Memory B cell (primary cell): ENCODE measurements at places on chromosomes 13 and 19.

- peak; percentile 68 for DNase-seq
Observed at GRCh38 chr19:16070366-16070990, 5.8 kb upstream of the TPM4 start.

GRCh38 chr19:27647423-27647822 is 1565.5 kb downstream of the UQCRFS1 start:
- DNase-seq: no peak

GRCh38 chr13:99829161-99829560 is 142.4 kb downstream of the ZIC5 start:
- no peak for DNase-seq

DNA sequence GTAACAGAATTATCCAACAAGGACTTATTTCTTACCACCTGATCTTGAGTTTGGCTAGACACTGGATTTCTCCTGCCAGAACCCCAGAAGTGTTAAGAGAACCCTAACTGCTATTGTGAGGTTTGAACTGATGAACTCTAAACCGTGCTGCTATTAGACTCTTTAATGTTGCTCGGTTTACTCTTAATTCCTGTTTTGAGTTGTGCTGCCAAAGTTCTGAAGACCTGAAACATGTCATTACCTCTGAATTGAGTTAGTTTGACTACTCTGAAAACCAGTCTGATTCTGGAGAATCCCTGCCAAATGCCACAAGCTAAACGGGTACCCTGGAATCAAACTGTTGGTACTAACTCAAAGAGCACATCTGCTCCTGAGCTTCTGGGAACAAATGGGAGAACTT is 215.5 kb downstream of the KLF12 start:
- no peak for DNase-seq

- DNase-seq: no peak
Observed at GRCh38 chr13:35219021-35219420, 257.5 kb downstream of the MAB21L1 start.

- no peak for DNase-seq
Observed at GRCh38 chr13:32903720-32904119, 112.5 kb upstream of the KL start.

GRCh38 chr19:54172471-54173358 is at the start of gene TMC4:
TSS of gene TMC4 (minus strand) at chr19:54173160. CDS start at chr19:54173117, 43 bp downstream.
- no peak for DNase-seq

- DNase-seq: no peak
Observed at GRCh38 chr19:52148256-52148655, 8.5 kb upstream of the ZNF616 start.

- DNase-seq: no peak
Observed at GRCh38 chr19:38059897-38060296, 152.9 kb downstream of the SIPA1L3 start.

DNA sequence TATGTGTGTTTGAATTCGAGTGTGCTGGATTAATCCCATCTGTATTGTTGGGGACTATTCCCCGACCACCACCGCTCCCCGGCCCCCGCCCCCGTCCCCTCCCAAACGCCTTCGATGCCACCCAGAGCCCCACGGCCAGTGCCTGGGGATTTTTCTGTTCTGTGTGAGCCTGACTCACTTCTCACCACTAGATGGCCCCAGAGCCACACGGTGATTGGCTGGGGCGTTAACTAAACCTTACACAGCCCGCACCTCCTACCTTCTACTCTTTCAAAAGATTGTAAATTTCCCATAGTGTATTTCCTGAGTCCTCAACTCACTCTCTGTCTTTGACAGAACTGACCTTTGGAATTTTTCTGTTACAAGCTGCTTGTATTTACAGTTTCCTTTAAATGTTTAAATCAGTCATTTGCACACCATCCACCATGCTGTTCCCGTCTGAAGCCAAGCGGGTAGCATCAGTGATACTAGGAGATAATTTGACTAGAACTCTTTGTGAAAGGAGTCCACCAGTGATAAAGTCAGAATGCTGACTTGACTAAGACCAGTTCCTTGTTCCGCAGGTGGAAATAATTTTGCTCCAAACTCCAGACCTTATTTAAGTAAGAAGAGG is 61.4 kb downstream of the RFX2 start:
- DNase-seq: peak; percentile 70

DNA sequence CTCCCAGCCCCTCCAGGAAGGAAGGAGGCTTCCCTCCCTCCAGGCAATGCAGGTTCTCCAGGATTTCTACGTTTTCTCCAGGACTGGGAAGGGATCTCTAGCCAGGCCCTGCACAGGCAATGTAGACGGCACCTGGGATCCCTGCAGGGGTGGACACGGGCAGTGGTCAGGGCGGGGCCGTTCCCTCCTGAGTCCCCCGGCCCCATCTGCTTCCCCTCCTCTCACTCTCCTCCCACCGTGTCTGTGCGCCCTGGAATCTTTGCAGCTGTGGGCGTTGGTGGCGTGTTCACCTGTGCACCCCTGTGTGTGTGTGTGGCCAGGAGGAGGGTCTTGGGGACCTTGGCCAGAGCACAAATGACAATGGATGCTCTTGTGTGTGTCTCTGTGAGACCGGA is 10.0 kb downstream of the NRTN start:
- no peak for DNase-seq

DNA sequence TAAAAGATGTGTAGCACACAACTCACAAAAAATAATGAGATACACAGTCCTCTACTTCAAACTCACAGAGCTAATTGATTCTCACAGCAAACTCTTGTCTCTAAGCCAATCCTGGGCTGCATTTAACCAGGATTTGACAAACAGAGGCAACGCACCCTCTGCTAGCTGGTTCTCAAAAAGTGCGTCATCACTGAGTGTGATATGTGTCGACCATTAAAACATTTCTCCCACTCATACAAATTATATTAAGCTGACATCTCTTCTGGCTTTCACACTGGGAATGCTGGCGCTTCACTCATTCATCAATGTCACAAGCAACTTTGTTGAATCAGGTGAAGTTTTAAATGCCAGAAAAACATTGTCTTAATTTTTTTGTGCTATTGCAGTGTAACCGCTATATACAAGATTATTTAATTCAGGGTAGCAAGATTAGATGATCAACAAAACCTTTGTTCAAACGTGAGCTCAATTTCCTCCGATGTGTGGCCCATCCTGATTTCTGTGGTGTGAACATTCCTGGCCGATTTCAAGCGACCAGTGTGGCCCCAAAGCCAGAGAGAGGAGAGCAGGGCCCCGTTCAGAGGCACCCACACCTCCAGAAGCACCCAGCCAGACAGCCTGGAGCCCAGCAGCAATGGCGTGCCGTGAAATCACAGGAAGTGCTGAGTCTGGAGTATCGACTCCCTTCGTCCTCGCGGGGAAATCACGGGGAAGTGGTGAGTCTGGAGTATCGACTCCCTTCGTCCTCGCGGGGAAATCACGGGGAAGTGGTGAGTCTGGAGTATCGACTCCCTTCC is 49.4 kb downstream of the RASA3 start:
- no peak for DNase-seq

- DNase-seq: no peak
Observed at GRCh38 chr13:66154354-66154753, 1075.8 kb downstream of the PCDH9 start.
